Cortex of kidney (tissue), 1 donor: ENCODE measurements at places on chromosomes 6 and 20.

GRCh38 chr6:7912736-7913517, 2.3 kb upstream of the TXNDC5 start:
- DNase-seq = no peak

DNA sequence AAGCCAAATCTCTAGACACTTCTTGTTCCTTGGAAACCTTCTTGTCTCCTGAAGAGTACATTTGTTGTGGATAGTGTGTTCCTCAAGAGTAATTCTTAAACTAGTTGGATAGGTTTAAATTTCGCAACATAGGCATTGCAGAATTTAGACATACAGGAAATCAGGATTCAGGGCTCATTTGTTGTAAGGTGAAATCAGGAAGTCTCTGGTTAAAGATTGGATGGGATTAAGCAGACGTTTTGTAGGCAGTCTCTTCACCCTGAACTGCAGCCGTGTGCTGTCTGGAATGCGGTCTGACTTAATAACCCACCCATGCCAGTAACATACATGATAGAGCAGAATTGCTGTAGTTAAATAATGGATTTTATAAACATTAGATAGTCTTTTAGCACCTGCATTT, 21.7 kb downstream of the HIVEP1 start:
- no peak for DNase-seq

- no peak for DNase-seq
These were observed 398.7 kb upstream of the MARCKS start for GRCh38 chr6:113458368-113459010.

DNA sequence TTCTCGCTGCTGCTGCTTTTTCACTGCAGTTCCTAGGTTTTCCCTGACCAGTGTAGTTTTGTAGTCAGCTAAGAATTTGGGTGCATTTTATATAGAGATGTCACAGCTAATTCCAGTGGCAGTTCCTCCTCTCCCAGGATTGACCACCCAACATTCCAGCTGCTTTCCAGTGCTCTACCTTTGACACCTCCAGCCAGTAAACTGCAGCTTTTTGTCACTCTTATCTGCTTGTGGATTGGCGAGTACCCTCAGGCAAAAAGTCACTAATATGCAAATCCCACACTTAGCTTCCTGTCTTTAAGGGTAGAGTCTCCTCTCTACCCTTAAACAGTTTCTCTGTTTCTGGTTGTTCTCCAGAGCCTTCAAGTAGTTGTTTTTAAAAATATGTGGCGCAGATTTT, 146.9 kb upstream of the KCNG1 start:
- no peak for DNase-seq

GRCh38 chr6:149031859-149032598, 285.2 kb downstream of the UST start:
- DNase-seq = no peak
